AG10803 (cell line): ENCODE measurements at places on chromosomes 6 and 20.
A peak's percentile ranks its signal among the peaks of the same experiment; 100 is the strongest.

- no peak for DNase-seq
Observed at GRCh38 chr6:12508553-12508952, 208.0 kb upstream of the PHACTR1 start.

DNA sequence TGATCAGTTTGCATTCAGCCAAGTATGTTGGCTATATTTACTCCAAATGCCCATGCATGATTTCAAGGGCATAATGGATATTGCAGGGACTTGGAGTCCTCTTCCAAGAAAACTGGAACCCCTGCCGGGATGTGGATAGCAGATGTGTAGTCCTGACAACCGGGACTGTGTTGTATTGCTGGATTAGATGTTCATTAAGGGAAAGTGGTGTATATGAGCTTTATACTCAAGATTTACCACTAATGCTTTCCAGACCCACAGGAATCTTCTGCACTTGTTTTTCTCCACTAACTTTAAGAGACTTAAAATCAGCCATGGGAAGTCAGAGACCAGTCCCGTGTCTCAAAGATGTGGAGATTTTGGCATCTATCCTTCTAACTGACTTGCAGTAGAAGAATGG is 770.9 kb downstream of the HDGFL1 start:
- DNase-seq: no peak

DNA sequence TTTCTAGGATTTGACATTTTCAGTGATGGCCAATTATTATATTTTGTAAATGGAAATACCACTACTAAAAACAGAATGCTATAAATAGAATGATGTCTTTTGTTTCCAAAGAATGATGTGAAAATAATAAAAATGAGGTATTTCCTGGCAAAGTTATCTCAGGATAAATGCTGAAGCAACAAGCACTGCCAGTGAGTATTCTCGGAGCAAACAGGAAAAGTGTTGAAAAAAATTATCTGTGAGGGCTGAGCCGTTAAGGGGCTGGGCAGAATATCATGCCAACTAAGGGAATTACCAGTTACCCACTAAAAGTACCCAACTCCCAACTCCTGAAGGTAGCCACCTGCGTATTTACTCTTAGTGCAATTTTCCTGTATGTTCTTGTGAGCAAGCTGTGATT is 23.6 kb upstream of the SCAF8 start:
- no peak for DNase-seq

DNA sequence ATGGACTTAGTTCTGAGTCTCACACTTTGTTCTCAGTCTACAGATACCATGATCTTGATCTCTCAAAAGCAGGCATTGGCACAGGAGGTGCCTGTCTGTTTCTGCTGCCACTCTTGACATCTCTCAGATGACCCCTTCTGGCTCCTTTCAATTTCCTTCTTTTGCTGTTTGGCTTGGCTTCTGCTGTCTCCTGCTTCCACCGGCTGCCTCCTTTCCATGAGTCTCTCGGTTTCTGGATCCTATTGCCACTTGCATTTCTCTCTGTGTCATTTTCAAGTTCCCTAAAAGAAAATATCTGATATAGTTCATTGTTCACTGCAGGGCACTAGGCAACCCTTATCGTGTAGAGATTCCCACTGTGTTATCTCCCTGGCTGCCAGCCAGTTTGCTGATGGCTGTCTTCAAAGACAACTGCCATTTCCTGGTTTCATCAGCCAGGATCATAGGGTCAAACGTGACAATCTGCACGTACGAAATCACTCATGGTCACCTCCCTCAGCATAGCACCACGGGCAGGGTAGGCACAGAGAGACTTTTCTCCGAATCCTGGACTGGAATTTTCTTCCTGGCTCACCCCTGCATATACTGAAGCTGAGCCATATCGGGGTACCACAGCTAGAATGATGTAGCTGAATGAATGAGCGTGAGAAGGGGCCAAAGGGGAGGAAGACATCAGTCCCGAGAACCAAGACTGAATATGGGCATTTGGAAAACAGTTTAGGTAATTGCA is 144.6 kb upstream of the TMEM170B start:
- DNase-seq: no peak

DNA sequence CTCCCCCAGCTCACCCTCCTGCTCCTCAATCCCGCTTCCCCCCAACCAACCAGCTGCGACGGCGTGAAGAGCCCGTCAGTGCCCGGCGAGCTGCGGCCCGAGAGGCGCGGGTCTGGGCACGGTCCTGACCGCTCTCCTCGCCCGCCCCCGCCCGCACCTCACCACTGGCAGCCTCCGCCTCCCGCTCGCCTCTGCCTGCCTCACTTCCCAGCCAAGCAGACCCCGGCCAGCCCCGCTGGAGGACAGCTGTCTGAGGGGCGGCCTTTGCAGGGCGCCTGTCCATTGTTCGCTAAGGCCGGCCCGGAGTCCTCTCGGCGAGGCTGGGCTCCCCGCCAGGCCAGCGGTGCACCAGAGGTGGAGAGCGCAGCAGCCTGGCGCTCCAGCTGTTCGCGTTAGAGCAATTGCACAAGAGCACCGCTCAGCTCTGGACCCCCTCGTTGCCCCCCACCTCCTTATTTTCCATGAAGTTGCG is 1.3 kb downstream of the SOBP start:
- no peak for DNase-seq

GRCh38 chr6:82442061-82442719 is 78.6 kb downstream of the TPBG start:
- DNase-seq: no peak

GRCh38 chr6:124466949-124467348 is 495.3 kb upstream of the RNF217 start:
- DNase-seq: no peak

DNA sequence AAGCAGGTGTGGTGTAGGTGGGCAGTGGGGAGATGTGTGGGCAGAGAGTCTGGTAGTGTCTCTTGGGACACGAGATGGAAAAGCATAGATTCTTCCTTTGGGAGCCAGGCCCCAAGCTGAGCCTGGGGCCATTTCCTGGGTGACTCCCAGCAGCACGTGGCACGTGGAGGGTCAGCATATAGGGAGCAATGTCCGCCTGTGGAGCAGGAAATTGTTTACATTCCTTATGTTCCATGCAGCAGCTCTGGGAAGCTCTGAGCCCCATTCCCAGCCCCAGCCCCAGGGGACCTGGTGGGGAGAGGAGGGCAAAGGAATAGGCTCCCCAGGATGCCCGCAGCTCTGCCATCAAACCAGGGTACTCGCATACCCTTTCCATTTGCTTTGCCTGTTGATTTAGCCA is 57.6 kb downstream of the DAAM2 start:
- DNase-seq: peak; percentile 30

DNA sequence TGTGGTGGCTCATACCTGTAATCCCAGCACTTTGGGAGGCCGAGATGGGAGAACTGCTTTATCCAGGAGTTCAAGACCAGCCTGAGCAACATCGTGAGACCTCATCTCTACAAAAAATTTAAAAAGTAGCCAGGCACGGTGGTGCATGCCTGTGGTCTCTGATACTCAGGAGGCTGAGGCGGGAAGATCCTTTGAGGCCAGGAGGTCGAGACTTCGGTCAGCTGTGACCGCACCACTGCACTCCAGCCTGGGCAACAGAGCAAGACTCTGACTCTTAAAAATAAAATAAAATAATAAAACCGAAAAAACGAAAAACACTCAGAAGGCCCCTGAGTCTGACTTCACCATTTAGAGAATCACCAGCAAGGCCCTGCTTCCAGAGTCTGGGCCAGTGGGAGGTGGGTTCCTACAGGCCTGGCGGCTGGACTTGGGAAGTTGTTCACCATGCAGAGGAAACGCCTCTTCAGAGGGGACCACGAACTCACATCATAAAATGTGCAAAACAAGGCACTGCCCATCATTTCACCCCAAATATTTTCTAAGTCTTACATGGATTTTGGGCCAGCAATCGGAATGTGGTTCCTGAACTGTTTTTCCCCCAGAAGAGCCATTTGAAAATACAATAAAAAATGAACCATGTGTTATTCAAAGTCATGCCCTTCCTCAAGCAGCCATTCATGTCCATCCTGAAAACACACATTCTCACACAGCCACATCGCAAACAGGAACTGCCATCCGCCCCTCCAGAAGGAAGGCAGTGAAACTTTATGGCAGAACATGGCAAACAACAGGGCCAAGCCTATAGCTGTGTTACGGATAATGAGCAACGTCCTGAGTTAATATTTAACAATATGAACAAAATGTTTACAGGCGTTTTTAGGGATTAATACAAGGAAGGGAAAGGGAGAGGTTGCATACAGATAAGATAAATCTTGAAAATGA is 57.8 kb downstream of the SLC22A23 start:
- no peak for DNase-seq

DNA sequence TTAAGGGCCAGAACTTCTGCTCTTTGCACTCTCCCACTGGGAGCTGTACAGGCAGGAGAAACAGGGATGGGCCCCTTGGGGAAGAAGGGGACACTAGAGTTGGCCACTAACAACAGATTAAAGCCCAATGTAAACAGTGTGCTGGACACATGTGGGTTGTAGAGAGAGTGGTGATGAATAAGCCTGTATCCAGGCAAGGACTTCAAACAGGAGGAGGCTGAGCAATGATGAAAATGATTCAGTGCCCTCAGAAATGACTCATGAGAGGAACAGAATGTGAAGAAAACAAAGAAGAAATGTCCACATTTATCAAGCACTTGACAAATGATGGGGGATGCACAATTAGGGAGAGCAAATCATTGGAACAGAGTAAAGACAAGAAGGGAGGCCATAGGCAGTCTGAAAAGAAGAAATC is 242.3 kb downstream of the TBX18 start:
- peak; percentile 79 for DNase-seq

GRCh38 chr20:1724901-1725300 is 67.3 kb upstream of the SIRPG start:
- no peak for DNase-seq

- no peak for DNase-seq
Observed at GRCh38 chr20:37688093-37688492, 5.7 kb upstream of the CTNNBL1 start.
